Glomerular endothelial cell (primary cell): ENCODE measurements at places on chromosomes 1 and 21.

DNA sequence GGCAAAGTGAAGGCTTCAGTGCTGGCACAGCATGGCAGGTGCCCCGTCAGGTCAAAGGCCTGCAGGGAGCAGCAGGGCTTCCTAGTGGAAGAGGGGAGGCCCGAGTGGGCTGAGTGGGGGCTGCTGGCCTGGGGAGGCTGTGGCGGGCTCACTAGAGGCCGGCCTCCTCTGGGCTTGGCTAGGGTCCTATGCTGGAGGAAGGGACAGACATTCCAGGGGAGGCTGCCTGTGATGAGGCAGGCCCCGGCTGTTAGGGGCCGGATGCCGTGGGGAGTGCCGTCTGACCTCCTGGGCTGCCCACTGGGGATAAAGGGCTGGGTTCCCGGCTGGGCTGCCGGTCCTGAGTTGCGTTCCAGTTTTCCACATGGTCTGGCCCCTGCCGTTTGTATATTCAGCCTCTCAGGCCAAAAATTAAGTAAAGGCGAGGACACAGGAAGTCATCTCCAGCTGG lies 21.1 kb downstream of the PRXL2B start:
- DNase-seq, result no peak

GRCh38 chr1:19596065-19596713 lies 47.9 kb upstream of the NBL1 start:
- peak; percentile 7 for DNase-seq

GRCh38 chr1:109441069-109441468 lies 14.8 kb upstream of the PSMA5 start:
- no peak for DNase-seq

- no peak for DNase-seq
Measured at GRCh38 chr1:185159966-185160365, 3.0 kb downstream of the SWT1 start.

DNA sequence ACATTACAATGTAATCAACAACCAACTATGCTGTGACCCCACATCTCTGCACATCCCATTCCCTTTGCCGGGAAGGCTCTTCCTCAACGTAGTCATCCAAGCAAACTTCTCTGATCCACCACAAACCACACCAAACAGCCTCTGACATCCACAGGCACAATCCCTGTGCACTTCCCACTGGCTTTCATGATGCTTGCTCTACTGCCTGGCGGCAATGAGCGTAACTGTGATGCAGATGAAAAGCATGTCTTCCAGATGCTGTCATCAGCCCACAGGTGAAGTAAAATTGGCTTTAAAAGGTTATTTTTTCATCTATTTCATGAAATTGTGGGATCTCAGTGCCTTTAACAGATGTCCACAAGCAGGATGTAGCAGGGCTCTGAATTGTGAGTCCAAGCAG lies 635.2 kb downstream of the SMYD3 start:
- no peak for DNase-seq

GRCh38 chr1:231857609-231858135 lies 231.1 kb downstream of the DISC1 start:
- no peak for DNase-seq

DNA sequence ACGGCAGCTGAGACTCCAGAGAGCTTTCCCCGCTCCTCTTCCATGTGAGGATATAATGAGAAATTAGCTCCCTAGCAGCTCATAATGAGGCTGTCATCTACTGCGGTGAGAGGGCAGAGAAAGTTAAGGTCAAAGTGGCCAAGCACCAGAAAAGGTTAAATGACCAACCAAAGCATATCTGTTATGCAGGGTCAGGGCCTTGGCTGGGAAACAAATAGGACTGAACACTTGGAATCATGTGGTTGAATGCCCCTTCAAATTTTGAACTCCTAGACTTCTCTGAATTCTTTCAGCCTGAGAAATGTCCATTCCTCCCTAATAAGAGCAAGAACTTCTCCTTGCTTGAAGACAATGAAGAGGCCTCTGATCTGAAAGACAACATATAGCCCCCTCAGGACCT lies 115.9 kb downstream of the TM2D1 start:
- no peak for DNase-seq

GRCh38 chr1:35264871-35265270 lies 3.6 kb upstream of the ZMYM4 start:
- DNase-seq, result no peak

GRCh38 chr1:218475275-218475674 lies 130.1 kb downstream of the TGFB2 start:
- DNase-seq, result no peak

- DNase-seq, result no peak
Measured at GRCh38 chr1:71494163-71494562, 413.3 kb upstream of the ZRANB2 start.

DNA sequence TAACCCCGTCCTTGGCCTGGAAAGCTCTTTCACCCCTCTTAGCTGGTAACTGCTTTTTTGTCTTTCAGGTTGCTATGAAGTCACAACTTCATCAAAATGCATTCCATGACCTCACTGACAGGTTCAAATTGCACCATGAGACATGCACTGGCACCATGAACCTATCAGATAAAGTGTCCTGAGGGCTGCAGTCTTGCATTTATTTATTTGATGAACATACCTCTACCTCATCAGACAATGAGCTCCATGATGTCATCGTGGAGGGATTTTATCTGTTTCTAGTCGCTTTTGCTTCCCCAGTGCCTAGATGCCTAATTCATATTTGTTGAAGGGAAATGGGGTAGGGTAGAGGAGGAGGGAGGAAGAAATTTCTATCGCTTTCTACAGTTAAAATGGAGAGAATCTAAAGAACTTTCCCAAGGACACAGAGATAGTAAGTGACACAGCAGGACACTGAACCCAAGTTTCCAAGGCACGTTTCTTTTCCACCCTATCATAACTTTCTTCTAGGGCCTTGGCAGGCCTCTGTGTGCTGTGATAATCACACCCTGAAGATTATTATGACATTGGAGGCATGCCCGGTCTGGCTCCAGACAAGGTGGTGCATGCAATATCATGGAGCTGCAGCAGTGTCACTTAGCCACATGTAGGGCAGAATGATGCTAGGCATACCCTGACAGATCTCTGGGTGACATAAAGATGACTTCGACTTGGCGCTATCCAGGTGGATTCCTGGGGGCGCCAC lies 69.5 kb downstream of the CD58 start:
- DNase-seq, result no peak

DNA sequence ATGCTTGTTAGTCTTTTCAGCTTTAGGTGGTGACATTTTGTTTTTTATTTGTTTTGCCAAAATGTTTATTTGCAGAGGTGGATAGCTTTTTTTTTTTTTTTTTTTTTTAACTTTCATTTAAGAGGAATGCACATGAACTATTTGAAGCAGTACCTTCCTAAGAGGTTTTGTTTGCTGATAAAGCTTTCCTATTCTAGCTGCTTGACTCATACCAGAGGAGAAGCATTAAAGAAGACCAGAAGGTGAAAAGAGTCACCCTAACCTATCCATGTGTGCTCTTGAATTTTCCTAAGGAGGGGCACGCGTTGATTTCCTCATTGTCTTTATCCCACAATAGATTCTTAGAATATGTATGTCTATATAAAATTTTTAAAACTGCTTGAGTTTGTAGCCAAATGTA lies 57.7 kb downstream of the PRDM2 start:
- DNase-seq, result no peak

GRCh38 chr1:39044762-39045161 lies 18.6 kb downstream of the NDUFS5 start:
- DNase-seq, result no peak

GRCh38 chr1:204968135-204968534 lies 74.9 kb upstream of the CNTN2 start:
- DNase-seq, result no peak

GRCh38 chr1:37035014-37035691 lies 838 bp upstream of the GRIK3 start:
- DNase-seq, result no peak

GRCh38 chr1:56409112-56409691 lies 170.2 kb downstream of the PLPP3 start:
- DNase-seq, result no peak

- DNase-seq, result no peak
Measured at GRCh38 chr1:77218477-77219165, 609 bp downstream of the PIGK start.

GRCh38 chr1:225754940-225755641 lies 22.5 kb upstream of the SRP9 start:
- no peak for DNase-seq

DNA sequence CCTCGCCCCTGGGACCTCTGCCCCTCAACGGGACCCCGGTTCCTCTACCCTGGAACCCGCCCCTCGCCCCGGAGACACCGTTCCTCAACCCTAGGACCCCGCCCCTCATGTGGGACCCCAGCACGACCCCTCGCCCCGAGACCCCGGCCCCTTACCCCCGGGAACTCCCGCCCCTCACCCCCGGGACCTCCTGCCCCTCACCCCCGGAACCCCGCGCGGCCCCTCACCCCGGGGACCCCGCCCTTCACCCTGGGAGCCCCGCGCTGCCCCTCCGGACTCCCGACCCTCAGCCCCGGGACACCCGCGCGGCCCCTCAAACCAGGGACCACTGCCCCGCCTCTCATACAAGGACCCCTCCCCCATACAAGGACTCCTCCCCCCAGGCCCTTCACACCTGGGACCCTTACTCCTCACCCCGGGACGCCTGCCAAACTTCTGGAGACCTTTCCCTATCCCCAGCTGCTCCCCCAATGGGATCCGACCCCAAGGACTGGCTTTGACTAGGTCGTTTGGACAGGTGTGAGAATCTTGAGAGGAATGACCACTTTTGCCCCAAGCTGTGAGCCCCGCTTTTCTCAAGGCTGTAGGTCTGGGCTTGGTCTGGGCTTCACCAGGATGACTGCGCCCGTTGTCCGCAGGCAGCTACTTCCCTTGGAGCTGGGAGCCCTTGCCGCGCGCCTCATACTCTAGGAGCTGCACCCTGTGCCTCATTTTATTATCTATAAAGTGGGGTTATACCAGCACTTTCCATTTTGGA lies 843 bp downstream of the DIP2A start:
- no peak for DNase-seq

- no peak for DNase-seq
Measured at GRCh38 chr1:6743189-6744101, 41.8 kb upstream of the CAMTA1 start.

- DNase-seq, result no peak
Measured at GRCh38 chr1:198165927-198166647, 9.3 kb downstream of the NEK7 start.

DNA sequence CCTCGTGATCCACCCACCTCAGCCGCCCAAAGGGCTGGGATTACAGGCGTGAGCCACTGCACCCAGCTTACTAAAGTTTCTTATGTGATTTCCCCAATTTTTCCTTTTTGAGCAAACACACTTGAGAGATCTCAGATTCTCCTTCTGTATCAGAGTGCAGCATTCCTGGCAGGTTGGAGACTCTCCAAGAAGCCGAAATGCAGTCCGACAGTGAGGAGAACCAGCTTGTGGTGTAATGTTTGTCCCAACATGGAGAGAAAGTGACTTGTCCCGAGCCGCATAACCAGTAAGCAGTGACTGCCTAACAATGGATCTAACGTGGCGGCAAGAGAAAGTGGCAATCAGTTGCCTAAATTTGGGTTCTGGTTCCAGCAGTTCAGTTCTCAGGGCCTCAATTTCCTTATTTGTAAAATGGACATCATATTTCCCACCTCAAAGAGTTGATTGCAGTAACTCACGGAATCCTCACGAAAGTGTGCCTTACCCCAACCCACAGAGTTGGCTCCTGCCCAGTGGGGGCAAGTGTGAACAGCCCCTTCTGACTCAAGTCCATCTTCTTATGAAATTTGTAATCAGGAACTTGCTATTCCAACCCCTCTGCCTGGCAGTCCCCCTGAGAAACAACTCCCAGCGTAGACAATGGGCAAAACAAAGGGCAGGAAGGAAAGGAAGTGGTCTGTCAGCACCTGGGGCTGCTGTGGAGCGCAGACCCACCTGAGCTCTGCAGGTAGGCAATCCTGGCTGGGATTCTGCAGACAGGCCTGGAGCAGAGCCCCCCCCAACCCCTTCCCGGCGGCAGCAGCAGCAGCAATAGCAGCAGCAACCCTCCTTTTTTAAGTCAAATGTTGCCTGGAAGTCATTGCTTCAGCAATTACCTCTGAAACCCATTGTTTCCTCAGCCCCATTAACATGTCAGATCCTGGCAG lies 223.6 kb upstream of the POU3F1 start:
- no peak for DNase-seq

DNA sequence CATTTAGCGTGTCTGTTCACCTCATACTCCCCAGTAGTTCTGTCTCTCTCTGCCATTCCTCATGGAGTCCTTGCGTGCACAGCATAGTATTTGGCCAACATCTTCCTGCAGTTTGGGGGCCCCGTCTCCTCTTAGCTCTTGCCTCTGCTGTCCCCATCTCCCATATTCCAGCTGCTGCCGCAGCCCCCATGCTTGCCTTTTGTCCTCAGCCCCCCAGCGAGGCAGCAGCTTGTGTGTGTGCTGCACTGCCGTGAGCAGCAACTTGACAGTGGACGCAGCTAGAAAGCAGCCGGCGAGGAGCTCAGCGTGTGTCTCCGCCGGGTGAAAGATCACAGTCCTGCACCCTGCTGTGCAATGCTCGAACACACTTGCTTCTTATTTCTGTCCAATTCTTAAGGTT lies 164.2 kb upstream of the COL6A1 start:
- DNase-seq, result no peak

GRCh38 chr1:183472488-183473216 lies at the start of gene SMG7:
TSS of gene SMG7 (plus strand) at chr1:183472499. CDS start at chr1:183472621, 122 bp downstream.
- no peak for DNase-seq

DNA sequence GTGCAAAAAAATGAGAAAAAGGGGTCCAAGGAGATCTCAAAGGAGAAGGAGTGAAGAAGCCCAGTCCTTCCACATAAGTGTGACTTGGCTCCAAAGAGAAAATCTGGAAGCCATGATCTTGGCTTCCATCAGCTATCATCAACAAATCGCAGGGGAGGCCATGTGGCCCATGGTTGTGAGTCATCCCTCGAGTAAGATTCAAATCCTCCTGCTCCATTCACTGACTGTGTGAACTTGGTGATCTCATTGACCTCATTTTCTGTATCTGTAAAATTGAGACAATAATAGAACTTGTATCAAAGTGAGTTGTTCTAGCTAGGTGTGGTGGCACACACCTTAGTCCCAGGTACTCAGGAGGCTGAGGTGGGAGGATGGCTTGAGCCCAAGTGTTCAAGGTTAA lies 79.1 kb upstream of the OLIG2 start:
- no peak for DNase-seq

DNA sequence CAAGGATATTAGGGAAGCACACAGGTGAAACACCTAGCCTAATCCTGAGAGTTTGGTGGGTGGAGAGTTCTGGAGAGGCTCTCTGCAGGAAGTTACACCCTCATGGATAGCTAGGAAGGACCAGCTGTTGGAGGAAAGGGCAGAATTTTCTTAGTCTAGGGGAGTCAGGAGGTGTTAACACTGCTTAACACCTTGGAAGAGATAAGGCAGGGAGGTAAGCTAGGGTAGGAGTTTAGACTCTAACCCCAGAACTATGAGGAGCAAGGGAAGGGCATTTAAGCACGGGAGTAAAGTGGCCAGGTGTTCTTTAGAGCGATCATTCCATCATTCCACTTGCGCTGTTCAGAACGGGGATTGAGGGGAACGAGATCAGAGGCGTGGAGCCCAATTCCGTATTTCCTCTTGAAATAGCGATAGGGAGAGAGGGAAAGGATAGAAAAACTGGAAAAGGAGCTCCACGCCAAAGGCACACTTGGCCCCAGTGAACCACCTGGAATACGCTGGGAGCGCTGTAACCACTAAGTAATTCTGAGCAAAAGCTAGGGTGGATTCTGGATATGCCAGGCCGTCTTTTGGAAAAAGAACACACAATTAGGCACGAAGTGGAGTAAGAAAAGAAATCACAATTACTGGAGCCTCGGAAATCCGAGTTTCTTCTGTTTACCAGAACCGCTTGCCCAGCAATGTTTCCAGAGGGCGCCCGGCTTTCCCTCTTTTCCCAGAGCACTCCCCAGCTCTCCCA lies 1.5 kb upstream of the GPR137B start:
- DNase-seq, result no peak
